ENCODE measurements at places on chromosomes 3 and 15. TPM values are rescaled to one million over a fixed set of nuclear protein-coding genes. Genes with fewer than 3 reads are reported as not detected.
A peak's percentile ranks its signal among the peaks of the same experiment; 100 is the strongest.

DNA sequence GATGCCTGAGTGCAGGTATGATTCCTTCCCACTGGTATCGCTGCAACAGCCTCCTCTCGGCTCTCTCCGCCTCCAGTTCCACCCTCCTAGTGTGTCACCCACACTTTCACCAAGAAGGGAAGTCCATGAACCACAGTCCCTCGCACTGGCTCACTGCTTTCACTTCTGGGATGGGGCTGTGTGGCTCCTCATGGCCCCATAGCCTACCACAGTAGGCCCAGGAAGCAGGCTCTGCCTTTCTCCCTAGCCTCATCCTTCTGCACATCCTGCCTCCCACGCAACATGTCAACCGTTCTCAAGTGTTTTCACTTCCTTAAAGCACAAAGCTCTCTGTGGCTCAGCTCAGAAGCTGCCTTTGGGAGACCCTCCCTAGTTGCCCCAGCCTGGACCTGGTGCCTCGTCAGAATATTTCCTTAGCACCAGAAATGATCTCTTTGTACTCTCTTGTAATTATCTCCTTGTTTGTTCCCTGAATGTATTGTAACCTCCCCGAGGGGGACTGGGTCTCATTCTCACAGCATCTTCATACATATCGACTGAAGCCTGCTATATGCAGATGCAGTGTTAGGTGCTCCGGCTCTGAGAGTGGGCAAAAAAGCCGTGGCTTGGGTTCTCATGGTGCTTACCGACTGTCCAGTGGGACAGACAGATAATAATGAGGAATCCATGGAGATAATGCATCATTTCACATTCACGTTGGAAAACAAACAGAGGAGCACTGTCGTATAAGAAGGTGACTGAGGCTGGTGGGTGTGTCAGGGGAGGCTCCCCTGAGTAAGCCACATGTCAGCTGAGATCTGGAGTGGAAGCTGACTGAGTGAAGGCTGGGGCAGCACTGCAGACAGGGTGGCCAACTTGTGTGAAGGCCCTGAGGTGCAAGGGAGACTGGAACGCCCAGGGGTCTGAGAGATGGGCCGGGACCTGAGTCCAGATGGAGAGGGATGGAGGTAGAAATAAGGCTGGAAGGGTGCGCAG lies 107.1 kb downstream of the DGKG start:
- H3K4me1 ChIP-seq = peaks cover 6% of the 10 kb centered on the region
- no peak overlapping the region for H3K27ac ChIP-seq
- no peaks in the 10 kb centered on the region for H3K27me3 ChIP-seq
- no peak for DNase-seq
- H3K36me3 ChIP-seq = no peaks in the 10 kb centered on the region

GRCh38 chr15:81323559-81323943 lies 390 bp downstream of the STARD5 start:
- no peak for DNase-seq
- peak overlapping the region; percentile 33 for H3K27ac ChIP-seq
- no peaks in the 10 kb centered on the region for H3K36me3 ChIP-seq
- no peaks in the 10 kb centered on the region for H3K27me3 ChIP-seq

DNA sequence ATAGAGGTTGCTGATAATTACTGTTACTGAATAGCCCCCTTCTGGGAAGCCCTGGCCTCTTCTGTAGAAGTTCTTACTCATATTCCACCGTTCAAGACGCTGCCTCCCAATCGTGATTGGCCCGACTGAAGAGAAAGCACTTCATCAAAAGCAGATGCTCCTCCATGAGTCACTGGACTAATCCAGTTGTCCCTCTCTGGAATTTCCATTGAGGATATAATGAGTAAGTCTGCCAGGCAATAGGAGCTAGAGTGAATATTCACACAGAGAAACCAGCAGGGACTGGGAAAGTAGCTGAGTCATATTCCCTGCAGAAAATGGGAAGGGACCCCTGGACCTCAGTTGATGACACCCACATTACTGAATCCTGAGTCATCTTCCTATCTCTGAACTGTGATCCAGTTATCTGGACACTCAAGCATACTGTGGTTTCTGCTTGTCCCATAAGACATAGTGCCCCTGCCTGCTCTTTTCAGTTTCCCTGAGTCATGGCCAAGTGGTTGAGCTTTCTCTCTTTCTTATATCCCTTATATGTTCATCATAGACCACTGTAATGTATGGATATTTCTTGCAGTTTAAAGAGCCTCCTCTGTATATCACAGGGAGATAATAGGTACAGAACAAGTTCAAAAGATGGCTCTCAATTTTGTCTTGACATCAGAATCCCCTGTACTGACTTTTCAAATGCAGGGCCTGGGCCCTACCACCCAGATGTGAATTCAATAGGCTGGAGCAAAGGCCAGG lies 151.2 kb upstream of the CDIN1 start:
- no peaks in the 10 kb centered on the region for H3K36me3 ChIP-seq
- DNase-seq = no peak
- H3K4me1 ChIP-seq = no peaks in the 10 kb centered on the region
- no peaks in the 10 kb centered on the region for H3K27me3 ChIP-seq
- H3K27ac ChIP-seq = no peak overlapping the region

- DNase-seq = no peak
- no peaks in the 10 kb centered on the region for H3K27me3 ChIP-seq
- no peaks in the 10 kb centered on the region for H3K4me1 ChIP-seq
- H3K36me3 ChIP-seq = no peaks in the 10 kb centered on the region
- no peak overlapping the region for H3K4me3 ChIP-seq
Measured at GRCh38 chr3:148202386-148202785, 495.3 kb upstream of the AGTR1 start.

DNA sequence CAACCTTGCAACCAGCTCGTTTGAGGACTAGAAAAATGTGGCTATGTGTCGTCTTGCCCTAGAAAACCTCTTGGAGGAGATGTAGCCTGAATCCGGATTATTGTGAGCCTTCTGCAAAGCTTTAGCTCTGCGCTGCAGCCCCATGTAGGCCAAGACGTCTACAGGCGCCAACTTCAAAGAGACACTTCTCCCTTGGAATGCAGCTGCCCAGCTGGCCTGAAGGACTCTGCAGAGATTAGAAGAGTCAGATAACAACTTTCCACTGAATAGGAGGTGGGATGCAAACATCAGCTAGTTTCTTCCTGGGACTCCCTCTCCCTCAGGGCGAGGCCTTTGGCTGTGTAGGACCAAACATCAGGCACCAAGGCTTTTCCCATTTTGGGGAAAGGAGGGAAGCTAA lies 356.5 kb upstream of the IL12A start:
- no peak overlapping the region for H3K27ac ChIP-seq
- no peaks in the 10 kb centered on the region for H3K27me3 ChIP-seq
- H3K36me3 ChIP-seq = no peaks in the 10 kb centered on the region
- no peak for DNase-seq
- no peaks in the 10 kb centered on the region for H3K4me1 ChIP-seq

DNA sequence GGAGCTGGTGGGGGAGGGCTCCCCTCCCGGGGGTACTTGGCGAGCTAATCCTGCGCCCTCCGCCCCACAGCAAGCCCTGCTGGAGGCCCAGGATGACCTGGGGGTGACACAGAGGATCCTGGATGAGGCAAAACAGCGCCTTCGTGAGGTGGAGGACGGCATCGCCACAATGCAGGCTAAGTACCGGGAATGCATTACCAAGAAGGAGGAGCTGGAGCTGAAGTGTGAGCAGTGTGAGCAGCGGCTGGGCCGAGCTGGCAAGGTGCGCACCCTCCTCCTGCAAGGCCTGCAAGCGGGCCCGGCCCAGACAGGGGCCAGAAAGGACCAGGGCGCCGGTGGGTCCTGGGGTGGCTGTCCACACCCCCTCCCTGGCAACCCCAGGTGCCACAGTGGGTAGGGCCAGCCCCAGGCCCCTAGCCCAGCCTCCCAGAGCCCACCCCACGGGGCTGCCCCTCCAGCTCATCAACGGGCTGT lies 56.5 kb downstream of the SEMA3G start:
- H3K36me3 ChIP-seq = no peaks in the 10 kb centered on the region
- H3K4me3 ChIP-seq = no peak overlapping the region
- H3K4me1 ChIP-seq = no peaks in the 10 kb centered on the region
- H3K27ac ChIP-seq = no peak overlapping the region

DNA sequence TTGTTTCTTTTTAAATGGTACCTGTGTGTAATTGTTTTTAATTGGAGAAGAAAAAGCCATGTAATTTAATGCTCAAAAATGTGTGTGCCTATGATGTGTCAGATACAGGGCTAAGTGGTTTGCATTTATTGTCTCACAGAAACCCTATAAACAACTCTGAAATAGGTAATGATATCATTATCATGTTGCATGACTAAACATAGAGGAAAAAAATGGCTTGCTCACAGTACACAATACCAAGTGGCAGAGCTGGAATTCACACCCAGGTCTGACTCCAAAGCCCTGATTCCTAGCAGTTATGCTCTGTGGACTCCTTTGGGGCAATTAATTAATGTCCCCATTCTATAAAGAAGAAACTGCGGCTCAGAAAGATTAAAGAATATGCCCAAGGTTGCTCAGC lies 237.4 kb upstream of the TRIM42 start:
- no peak overlapping the region for H3K27ac ChIP-seq
- no peak overlapping the region for H3K4me3 ChIP-seq
- H3K4me1 ChIP-seq = no peaks in the 10 kb centered on the region
- DNase-seq = no peak

PLCB2 gene
- 32.4 TPM for total RNA-seq

DNA sequence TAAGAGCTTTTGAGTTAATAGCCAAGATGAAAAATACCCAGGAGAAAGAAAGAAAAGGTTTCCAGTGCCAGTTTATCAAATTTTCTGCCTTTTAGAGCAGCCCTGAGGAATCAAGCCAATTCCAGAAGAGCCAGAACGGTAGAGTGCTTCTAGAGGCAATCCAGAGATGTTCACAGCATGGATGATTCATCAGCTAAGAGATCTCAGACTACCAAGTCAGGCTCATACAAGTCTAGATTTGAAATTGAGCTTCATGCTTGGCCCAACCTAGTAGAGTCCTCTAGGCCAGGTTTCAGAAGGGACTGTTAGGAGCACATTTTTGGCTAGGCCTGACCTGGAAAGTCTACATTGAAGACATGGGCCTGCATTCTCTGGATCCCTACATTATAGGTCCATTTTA lies 15.5 kb downstream of the WDR48 start:
- H3K36me3 ChIP-seq = peaks cover 7% of the 10 kb centered on the region
- no peak overlapping the region for H3K4me3 ChIP-seq
- no peak overlapping the region for H3K27ac ChIP-seq
- no peak for DNase-seq
- H3K4me1 ChIP-seq = peaks cover 9% of the 10 kb centered on the region

GRCh38 chr3:32334675-32335074 lies 57.0 kb upstream of the CMTM7 start:
- H3K4me1 ChIP-seq = no peaks in the 10 kb centered on the region
- DNase-seq = no peak
- H3K4me3 ChIP-seq = no peak overlapping the region
- H3K27me3 ChIP-seq = no peaks in the 10 kb centered on the region
- no peak overlapping the region for H3K27ac ChIP-seq

CD86 gene
- total RNA-seq = 18.0 TPM

EDEM1 gene
- total RNA-seq = 30.2 TPM

- H3K4me3 ChIP-seq = no peak overlapping the region
- H3K4me1 ChIP-seq = no peaks in the 10 kb centered on the region
- no peaks in the 10 kb centered on the region for H3K36me3 ChIP-seq
- DNase-seq = no peak
- no peaks in the 10 kb centered on the region for H3K27me3 ChIP-seq
Measured at GRCh38 chr3:118636841-118637240, 397.8 kb downstream of the IGSF11 start.

MST1R gene
- total RNA-seq = 3.7 TPM

DNA sequence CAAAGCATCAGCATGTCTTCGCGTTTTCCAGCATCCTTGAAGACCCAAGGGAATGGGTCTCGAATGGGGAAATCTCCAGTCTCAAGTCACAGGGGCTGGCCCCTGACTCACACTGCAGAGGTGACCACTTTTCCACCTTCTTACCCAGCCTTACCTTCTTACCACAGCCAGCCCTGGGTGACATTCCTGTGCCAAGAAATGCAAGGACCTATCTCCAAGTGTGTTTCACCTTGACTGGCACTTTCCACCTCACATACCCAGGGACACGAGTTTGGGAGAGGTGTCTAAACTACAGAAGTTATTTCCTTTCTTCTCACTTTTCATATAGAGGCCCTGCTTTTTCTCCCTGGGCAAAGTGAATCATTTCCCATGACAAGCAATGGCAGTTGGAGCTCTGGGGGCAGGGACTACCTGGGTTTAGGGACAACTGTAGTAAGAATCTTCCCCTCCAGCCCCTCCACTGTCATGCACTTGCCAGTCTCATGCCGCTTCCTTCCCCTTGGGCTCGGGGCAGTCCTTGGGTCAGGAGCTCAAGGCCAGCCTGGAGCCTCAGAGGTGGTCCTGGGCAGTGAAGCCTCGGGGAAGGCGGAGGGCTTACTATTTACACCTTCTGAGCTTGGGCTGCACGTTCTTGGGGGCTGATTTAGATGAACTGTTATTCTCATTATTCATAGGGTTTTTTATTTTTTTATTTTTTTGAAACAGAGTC lies 16.8 kb downstream of the PAQR5 start:
- no peak overlapping the region for H3K27ac ChIP-seq
- H3K27me3 ChIP-seq = no peaks in the 10 kb centered on the region
- H3K36me3 ChIP-seq = no peaks in the 10 kb centered on the region
- H3K4me3 ChIP-seq = no peak overlapping the region
- no peaks in the 10 kb centered on the region for H3K4me1 ChIP-seq

- H3K27me3 ChIP-seq = no peaks in the 10 kb centered on the region
- H3K36me3 ChIP-seq = no peaks in the 10 kb centered on the region
- peaks cover 52% of the 10 kb centered on the region for H3K4me1 ChIP-seq
- DNase-seq = no peak
- no peak overlapping the region for H3K4me3 ChIP-seq
Measured at GRCh38 chr15:73686781-73687256, 2.6 kb downstream of the CD276 start.

WDR49 gene
- 0.41 TPM for total RNA-seq

DNA sequence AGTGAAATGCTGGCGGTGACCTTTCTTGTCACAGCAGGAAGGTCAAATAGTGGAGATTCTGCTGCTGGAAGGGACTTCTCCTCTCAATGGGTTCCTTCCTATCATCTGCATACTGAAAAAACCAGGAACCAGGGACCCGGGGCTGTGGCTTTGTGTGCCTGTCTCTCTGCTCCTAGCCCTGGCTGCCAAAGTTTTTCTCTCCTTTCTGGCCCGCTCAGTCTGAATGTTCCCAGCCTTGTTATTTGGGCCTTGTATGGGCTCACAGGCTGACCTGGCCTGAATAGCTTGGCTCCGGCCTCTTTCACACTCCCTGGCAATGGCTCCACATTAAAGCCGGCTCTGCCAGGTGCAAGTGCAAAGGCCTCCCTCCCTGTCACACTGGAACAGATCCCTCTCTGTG lies 94.7 kb downstream of the LRIG1 start:
- H3K36me3 ChIP-seq = peaks cover 17% of the 10 kb centered on the region
- no peak for DNase-seq
- H3K27me3 ChIP-seq = no peaks in the 10 kb centered on the region
- H3K4me1 ChIP-seq = peaks cover 84% of the 10 kb centered on the region
